Hematopoietic multipotent progenitor cell treated with erythropoietin and hydrocortisone succinate and interleukin-3 and kit ligand, for 15 days (in vitro differentiated cells): ENCODE measurements at places on chromosomes 2 and 18.

DNA sequence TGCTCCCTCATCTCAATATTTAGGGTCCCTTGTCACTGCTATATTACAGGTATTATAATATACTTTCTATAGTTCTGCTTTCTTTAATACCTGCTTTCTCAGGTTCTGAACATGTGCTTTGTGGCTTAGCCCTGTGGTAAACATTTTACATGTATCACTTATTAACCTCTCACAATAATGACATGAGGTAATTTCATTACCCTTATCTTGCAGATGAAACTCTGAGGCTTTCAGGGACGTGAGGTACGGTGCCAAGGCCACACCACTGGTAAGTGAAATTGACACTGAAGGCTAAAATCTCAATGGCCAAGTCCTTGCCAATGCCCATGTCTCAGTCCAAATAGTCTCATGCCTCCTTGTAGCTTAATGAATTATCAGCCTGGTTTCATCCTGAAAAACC lies 21.7 kb downstream of the LINC00305 start:
- DNase-seq = no peak

GRCh38 chr2:160550048-160550447 lies 56.4 kb upstream of the RBMS1 start:
- no peak for DNase-seq

DNA sequence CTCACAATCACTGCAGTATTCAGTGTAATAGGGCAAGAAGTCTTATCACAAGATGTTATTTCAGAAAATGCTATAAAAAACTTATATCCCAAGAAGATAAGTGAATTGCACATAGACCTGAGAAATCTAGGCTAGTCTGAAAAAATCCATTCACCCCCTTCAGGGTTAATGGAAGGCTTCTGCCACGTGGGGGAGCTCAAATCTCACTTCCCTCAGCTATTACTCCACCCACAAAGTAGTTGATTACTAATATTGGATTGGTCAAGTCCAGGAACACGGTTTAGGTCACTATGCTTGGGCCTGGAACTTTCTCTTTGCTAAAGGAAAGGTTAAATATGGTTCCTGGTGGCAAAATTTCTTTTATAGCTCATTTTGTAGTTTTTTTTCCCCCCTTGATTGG lies 51.2 kb upstream of the ADAM23 start:
- peak; percentile 10 for DNase-seq

DNA sequence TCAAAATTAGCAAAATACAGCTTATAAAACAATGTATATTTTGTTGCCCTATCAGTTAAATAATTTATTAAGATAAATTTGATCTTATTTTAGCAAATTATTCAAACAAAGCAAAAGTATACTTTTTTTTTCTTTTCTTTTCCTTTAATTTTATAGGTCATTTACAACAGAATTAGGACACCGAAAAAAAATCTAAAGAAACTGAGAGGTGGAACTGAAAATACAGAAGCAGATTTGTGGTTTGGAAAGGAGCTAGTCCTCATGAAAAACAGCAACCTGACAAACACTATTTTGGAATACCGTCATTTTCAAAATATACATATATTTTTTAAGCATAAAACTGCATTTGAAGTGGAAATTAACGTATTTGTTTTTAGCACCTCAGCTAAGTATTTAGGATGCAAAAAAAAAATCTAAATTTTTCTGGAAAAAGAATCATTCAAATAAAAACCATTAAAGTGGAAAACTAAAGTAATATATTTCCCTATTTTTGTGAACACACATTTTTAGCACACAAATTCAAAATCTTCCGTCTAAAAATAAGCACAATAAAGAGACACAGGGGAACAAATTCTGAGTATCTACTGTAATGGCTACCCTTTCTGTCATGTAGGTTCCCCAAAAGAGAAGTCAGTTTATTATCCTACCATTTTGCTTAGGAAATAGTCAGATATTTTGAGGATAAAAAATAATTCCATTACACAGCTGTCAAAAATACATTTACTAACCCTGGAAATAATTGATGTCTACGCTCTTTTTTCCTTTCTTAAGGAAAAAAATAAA lies 2.7 kb downstream of the CCDC88A start:
- peak; percentile 11 for DNase-seq

DNA sequence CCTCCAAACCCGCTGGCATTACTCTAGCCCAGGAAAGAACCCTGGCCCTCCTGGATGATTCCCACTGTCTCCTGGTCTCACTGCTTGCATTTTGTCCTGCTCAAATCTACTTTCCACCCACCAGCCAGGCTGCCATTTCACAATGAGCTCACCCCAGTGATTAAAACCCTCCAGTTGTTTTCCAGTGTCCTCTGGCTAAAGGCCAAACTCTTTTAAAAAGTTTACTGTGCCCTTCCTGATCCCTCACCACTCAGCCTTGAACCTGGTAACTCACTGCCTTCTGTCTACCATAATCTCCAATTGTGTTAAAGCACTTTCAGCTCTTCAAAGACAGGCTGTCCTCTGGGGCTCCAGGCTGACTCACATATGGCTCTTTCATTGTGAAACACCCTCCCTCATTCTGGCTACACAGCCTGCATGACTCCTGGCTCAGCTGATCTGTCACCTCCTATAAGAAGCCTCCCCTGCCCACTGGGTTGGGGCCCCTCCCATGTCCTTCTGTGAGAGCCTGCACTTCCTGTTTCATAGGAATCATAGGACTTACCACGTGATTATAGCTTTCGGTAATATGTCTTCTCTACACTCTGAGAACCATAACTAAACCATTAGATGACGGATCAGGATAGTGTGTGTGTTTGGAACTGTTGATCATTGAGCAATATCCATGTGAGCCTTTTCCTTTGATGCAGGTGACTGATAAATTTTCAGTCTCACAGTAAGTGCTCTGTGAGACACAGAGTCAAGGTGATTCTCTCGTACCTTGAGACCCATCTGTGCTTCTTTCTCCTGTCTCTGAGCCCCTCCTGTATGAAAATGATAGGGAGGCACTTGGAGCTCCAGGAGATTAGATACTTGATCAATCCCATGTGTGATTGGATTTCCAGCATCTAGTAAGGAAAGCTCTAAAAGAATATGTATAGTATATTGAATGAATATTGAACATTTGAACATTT lies 590.8 kb upstream of the ID2 start:
- DNase-seq = no peak
